ENCODE measurements at places on chromosomes 7 and 10.
A peak's percentile ranks its signal among the peaks of the same experiment; 100 is the strongest.

DNA sequence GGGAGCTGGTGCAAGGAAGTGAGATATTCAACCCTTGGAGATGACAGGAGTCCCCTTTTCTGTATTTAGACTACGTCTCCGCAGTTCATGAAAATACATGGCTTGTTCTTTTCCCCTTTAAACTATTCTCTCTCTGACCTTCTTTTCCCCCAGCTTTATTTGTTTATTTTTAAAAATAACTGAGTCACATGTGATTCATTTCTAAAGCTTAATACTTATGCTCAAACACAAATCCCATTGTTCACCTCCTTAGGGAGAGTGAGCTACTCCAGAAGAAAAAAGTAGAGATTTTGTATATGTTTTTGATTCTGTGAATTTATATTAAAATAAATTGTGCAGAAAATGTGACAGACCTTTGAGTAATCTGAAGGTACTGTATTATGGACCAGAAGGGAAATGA, 35.9 kb upstream of the FZD1 start:
- no peak for DNase-seq

DNA sequence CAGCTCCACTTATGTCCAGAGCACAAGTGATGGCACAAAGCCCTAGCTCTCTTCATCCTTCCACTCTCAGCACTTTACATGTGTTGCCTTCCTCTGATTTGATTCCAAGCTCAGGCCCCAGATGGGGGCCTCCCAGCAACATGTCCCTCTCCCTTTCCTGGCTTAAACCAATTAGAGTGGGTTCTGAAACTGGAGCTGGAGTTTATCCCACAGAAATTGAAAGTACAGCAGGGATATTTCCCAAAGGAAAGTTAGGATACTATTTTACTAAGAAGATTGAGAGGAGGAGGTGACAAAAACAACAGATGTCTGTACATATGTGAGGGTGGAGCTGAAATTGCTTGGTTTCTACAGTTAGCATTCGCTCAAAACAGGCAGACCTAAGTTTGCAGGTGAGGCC, 724.6 kb downstream of the AUTS2 start:
- no peak for DNase-seq

DNA sequence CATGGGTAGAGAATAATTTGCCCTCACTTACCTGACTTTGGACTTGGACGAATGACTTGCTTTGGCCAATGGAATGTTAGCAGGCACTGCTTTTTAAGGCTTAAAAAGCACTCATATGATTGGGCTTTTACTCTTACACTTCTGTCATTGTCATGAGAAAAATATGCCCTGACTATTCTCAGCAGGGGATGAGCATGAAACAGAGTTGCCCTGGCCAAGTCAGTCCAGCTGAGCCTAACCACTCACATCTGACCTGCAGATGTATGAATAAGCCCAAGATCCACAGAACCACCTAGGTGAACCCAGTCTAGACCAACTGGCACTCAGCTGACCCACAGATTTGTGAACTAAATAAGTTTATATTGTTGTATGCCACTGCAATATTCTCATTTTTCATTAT, 573.5 kb downstream of the TNS3 start:
- no peak for DNase-seq

DNA sequence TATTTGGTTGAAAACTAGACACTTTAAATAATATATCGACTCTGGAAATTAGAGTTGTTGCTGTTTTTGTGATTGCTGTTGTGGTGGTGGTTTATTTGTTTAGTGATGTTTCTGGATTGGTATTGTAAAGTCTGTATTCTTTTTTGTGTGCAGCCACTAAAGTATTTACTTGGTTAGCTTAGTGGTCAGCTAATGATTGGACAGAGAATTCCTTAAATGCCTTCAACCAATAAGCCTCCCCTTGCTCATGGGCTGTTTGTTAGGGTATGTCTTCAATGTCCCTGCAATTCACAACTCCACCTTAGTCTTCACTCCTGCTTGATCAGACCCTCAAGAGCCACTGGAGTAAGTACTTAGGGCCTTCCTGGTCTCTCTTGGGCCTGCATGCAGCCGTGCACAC, 71.0 kb downstream of the PAXIP1 start:
- DNase-seq: no peak

- DNase-seq: no peak
These were observed 40.9 kb downstream of the CDH23 start for GRCh38 chr10:71437537-71438092.

DNA sequence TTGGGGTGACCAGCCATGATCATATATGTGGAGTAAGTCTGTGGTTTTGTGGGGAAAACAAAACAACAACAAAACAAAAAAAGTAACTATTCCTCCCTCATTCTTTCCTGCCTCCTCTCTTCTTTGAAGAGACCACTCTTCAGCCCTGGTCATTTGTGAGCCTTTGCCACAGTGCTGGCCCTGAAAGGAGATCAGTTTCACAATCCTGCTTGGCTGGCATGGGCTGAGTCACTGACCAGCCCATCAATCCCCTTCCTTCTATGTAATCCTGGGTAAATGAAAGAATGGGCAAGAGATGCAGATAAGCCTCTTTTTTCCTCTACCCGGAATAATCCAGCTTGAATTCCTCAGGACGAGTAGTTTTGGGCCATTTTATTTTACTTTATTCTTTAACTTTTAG, 13.6 kb downstream of the CSTF2T start:
- no peak for DNase-seq

GRCh38 chr10:52674474-52674873, 98.1 kb downstream of the MBL2 start:
- DNase-seq: no peak

DNA sequence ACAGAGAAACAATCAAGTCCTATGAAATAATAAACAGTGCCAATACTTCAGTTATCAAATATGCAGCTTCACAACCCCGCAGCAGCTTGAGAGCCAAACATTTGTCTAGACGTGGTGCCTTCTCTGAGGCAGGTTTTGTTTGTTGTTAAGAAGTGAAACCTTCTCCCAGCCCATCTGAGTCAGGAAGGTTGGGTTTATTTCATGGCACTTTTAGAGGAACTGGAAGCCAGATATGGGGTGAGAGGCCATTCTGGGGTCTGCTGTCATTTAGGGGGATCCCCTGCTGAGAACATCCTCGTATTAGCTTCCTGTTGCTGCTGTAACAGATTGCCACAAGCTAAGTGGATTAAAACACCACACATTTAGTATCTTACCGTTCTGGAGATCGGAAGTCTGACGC, 113.6 kb downstream of the GRK5 start:
- no peak for DNase-seq

- DNase-seq: peak; percentile 10
These were observed 8.7 kb upstream of the BHLHA15 start for GRCh38 chr7:98202367-98203195.

Data from stimulated activated CD4-positive, alpha-beta T cell treated with anti-CD3 and anti-CD28 coated beads, Interleukin-1b, Interleukin-23, amount 100 ng/mL, for 1 hour (primary cell).